AG08396 (cell line): ENCODE measurements at places on chromosomes 6 and 20.

- no peak for DNase-seq
Observed at GRCh38 chr6:20918868-20919267, 384.6 kb downstream of the CDKAL1 start.

GRCh38 chr6:163694988-163695398, 280.5 kb downstream of the QKI start:
- no peak for DNase-seq

DNA sequence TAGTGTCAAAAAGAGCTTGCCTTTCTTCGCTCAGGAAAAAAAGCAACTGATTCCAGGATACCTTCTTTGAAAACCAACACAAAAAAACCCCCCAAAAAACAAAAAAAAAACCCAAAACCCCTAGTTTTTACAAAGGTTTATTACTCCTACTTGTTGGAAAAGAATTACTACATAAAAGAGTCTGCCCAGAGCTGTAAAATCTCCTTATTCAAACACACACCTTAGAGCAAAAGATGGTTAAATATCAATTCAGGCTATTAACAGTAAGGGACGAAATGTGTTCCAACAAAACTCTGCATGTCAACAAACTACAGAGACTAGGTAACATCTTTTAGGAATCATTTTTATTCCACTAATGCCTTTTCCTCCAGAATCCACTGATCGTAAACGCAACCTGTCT, 42.7 kb downstream of the BCAS1 start:
- no peak for DNase-seq

- no peak for DNase-seq
Observed at GRCh38 chr20:49698477-49698876, 15.2 kb downstream of the B4GALT5 start.

GRCh38 chr6:10221178-10221577, 193.7 kb downstream of the TFAP2A start:
- DNase-seq, result no peak

GRCh38 chr6:15870333-15871043, 207.7 kb upstream of the DTNBP1 start:
- no peak for DNase-seq

DNA sequence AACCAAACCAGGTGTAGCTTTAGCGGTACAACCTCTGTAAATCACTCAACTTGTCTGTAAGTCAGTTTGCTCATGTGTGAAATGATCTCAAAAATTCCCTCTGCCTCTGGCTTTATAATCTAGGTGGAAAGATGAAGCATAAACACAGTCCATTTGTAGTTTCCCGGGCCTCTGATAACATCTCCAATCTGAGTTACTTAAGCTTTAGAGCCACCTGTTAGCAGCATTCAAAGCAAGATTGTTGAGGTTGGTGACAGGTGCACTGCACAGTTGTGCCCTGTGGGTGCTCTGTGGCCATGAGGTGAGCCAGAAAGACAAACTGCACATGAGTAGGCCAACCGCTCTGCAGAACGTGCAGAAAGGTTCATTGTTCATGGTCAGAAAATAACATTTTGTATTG, 53.7 kb downstream of the MOCS1 start:
- DNase-seq, result no peak

DNA sequence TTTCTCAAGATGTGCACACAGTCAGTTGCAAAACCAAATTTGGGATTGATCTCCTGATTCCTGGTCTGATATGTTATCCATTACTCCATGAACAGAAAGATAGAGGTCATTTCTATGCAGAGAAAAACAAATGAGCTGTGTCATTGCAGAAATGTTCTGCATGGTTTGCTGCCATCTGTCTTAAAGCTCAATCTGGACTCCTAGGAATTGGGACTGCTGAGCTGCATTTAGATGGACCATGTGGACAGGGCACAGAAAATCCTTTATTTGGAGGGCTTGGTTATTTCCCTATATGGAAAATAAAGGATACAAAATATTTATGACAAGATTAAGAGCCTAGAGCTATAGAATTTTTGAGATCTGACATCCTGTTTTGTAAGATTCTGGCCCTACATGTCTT, 91.3 kb downstream of the ADGRB3 start:
- no peak for DNase-seq

DNA sequence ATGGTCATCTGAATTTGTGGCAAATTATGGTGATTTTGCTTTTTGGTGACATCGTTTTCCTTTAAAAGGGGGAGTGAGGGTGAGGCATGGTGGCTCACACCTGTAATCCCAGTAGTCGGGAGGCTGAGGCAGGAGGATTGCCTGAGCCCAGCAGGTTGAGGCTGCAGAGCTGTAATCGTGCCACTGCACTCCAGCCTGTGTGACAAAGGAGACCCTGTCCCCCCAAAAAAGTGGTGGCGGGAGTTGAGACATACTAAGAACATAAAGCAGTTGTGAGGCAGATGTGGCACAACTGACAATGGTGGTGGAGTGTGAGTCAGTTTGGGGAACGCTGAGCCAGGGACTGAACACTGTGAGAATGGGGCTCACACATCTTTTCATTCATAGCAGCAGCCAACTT, 45.5 kb downstream of the ADNP start:
- DNase-seq, result no peak

- DNase-seq, result no peak
Observed at GRCh38 chr6:131331873-131332781, 196.9 kb downstream of the AKAP7 start.

DNA sequence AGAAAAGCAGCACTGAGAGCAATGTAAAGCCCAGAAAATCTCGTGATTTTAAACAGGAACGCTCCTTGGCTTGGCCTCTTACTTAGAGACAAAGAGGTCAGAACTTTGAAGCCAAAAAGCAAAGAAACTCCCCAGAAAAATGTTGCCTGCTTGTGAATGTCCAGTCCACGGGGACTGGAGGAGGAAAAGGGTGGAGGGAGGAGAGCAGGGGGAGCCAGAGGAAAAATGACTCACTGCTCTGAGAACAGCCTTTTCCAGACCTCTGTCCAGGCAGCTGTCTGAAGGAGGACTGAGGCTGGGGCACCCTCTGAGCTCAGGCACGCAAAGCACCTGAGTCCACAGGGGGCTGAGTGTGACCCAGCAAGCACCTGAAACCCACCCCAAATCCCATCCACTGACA, 64.7 kb downstream of the TRAM2 start:
- peak; percentile 84 for DNase-seq

DNA sequence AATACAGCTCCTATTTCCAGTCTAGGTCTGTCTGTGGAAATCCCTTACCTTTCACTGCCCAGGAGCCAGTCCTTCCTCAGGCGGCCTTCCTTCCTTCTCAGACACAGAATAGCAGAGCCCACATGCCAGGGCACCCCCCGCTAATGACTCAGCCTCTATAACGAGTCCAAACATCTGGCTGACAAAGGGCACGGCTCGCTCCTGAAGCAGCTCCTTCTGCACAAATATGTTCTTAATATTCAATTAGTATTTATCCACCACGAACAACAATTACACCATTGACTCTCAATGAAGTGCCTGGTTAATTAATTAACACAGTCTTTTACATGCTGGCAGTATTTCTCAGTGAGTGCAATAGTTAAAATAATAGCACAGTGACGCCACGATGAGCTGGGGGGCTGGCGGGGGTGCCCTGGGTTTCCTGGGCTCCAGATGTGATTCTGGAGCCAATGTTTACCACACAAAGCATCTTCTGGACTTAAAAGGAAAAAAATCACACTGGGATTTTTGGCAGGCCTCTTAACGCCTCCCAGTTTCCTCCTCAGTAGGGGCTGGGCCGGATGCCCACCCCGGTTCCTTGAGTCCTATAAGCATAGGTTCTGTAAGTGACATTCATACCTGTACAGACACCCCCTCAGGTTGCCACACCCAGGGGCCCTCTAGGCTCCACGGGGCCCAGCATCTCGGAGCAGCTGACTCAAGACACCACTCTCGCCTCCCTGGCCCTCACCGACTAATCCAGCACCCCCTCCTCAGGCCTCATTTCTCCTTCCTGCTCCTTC, 158.6 kb upstream of the MLN start:
- peak; percentile 75 for DNase-seq

GRCh38 chr6:87710090-87710489, 8.1 kb upstream of the AKIRIN2 start:
- DNase-seq, result no peak

GRCh38 chr20:7291946-7292345, 524.5 kb downstream of the BMP2 start:
- DNase-seq, result no peak

DNA sequence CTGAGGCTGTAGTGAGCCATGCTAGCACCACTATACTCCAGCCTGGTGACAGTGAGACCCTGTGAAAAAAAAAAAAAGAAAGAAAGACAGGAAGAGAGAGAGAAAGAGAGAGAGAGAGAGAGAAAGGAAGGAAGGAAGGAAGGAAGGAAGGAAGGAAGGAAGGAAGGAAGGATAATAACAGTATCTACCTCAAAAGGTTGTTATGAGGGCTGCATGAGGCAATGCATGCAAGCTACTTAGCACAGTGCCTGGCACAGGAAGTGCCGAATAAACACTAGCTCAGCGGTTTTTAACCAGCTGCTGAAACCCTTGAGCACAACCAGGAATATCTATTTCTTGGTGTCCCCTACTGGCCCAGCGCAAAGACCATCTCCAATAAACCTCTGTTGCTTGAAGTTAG, 62.3 kb upstream of the TBC1D7 start:
- DNase-seq, result no peak

DNA sequence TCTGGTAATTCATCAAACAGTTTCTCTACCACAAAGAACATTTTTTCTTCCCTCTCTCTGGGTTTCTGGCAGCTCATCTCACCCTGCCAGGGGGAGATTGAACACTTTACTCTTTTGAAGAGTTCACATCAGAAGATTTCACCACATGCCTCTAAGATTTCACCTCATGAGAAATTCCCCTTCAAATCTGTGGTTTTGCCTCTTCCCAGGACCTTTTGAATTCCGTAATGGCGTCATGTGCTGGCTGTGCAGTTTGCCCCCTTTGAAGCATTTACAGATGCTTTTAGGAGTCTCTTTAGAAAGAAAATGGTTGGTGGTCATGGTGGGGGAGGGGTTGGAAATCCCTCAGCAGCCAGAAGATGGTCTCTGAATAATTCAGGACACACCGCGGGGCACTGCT, 486.1 kb downstream of the QKI start:
- DNase-seq, result no peak

DNA sequence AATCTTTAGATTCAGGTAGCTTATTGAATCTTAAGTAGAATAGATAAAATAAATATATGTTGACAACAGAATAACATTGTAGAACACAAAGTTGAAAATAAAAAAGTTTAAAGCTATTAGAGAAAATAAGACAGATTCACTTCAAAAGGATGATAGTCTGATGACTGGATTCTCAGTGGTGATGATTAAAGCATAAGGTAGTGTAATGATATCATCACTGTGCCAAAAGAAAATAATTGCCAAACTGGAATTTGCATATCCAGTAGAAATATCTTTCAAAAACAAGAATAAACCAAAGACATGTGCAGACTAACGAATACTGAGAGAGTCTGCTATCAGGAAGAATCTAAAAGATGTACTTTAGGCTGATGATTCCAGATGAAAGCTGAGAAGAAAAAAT, 30.2 kb downstream of the ENPP1 start:
- DNase-seq, result no peak

- no peak for DNase-seq
Observed at GRCh38 chr20:31549513-31549880, 35.3 kb downstream of the HM13 start.

DNA sequence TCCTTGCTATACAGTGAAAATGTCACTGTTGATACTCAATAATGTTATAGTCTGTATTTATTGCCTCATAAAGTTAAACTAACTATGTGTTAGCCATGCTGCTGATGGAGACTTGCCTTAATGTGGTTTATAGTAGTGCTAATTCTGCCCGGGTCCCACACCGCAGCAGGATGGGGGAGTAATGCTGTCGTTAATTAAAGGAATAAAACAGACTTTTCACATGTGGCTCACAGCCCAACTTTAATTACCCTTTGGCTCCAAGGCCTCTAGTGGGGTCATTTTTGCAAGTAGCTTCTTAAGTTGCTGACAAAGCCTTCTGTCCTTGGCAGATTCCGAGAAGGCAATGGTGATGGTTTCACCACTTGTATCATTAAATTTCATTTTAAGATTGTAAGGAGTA, 634.3 kb downstream of the TBC1D32 start:
- no peak for DNase-seq

GRCh38 chr20:37161830-37162549, 17.1 kb upstream of the RPN2 start:
- no peak for DNase-seq

DNA sequence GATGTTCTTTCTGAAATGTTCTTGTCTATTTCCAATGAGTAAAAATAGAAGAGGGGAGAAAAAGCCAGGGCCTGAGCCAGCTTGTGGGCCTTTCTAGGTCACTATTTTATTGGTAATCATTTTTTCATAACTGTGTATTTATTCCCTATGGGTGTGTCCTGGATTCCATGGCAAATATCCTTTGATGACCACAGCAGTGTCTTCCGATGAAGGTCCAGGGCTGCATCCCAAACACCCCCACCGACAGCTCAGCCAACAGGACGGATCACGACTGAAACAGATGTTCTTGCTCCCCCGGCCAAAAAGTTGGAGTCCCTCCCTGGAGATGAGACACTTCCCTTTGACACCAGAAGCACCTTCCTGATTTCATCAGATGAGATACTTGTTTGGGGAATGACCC, 105.4 kb upstream of the PLEKHG1 start:
- DNase-seq, result no peak

DNA sequence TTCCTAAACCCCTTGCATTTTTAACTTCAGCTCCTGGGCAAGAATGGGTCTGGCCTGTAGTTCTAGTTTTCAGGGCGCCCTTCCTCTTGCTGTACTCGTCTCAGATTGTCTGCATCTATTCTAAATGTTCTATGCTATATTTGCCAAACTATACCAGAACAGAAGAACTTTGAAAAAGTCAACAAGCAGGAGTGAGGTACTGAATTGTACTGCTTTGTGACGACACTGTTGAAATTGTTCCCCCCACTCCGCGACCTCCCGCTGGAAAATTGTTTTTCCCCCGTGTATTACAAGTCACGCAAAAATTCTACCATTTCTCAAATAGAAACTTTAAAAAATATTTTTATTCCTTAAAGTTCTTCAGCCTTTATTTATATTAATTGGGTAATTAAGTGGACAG, 73.9 kb downstream of the CBFA2T2 start:
- DNase-seq, result no peak

DNA sequence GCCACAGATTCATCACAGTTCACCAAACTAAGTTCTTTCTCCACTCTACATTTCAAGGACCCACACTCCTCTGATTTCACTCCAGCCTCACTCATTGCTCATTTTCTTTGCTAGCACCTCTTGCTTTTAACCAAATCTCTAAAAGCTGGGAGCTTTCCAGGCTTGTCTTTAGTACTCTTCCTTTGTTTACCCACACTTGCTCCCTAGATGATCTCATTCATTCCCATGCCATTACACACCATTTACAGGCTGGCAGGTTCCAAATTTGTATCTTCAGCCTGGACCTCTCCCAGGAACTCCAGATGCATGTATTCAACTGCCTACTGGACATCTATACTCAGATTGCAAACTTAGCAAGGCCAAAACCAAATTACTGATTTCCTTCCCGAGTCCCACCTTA, 5.3 kb upstream of the GUCA1B start:
- DNase-seq, result peak; percentile 73

GRCh38 chr6:90701146-90701781, 114.4 kb upstream of the MAP3K7 start:
- no peak for DNase-seq
